ENCODE measurements at places on chromosomes 12 and 14. TPM values are rescaled to one million over a fixed set of nuclear protein-coding genes. Genes with fewer than 3 reads are reported as not detected.

DNA sequence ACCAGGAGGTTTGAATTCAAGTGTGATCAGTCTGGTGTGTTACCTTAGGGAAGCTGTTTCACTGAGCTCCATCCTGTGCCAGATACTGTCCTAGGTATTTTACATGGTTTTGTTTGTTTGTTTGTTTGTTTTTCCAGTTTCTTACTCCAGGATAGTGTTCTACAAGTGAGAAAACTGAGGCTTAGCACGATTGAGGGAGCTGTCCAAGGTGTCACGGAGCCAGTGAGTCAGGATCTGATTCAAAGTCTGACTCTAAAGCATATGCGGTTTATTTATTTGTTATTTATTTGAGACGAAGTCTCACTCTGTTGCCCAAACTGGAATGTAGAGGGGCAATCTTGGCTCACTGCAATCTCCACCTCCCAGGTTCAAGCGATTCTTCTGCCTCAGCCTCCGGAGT, 79.7 kb upstream of the GNG2 start:
- DNase-seq: no peak

GRCh38 chr12:2826721-2827515, 7.9 kb downstream of the NRIP2 start:
- DNase-seq: no peak

SALL2 gene
- polyA plus RNA-seq: 67.9 TPM

- no peak for DNase-seq
Observed at GRCh38 chr12:4763549-4763948, 43.3 kb downstream of the GALNT8 start.

DNA sequence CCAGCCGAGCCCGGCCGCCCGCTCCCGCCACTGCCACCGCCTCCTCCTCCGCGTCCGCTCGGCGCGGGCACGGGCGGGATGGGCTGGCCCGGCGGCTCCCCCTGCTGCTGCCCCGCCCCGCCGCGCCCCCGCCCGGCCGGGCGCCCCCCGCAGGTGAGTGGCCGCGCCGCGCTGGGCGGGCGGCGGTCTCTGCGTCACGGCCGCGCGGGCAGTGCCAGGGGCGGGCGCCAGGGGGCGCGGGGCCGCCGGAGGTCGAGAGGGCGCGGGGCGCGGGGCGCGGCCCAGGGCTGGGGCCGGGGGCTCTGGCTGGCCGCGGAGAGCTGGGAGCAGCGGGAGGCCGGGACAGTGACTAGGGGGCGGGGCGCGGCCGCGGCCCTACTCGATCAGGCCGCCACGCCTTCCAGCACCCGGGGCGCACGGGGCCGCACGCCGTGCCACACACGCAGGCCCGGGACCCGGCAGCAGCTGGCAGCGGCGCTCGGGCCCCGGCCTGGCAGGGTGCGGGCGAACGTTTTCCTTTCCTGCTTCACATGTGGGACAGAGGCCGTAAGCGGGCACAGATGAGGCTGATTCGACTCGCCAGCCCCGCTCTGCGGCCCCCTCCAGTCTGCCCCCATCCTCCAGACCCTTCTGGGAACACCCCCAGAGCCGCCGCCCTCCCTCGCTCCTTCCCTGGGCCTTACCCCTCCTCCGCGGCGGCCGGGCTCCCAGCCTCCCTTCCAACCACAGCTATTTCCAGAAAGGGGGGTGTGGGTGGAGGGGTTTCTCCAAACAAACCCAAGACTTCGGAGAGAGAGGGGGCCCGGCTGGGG, 2.4 kb upstream of the TNS2 start:
- peak; percentile 69 for DNase-seq

Data from renal cortex interstitium (tissue), 15 donors.